KG1 (cell line): ENCODE measurements at places on chromosomes 4 and X.

GRCh38 chr4:168509786-168510185, 12.9 kb downstream of the PALLD start:
- no peak for DNase-seq

DNA sequence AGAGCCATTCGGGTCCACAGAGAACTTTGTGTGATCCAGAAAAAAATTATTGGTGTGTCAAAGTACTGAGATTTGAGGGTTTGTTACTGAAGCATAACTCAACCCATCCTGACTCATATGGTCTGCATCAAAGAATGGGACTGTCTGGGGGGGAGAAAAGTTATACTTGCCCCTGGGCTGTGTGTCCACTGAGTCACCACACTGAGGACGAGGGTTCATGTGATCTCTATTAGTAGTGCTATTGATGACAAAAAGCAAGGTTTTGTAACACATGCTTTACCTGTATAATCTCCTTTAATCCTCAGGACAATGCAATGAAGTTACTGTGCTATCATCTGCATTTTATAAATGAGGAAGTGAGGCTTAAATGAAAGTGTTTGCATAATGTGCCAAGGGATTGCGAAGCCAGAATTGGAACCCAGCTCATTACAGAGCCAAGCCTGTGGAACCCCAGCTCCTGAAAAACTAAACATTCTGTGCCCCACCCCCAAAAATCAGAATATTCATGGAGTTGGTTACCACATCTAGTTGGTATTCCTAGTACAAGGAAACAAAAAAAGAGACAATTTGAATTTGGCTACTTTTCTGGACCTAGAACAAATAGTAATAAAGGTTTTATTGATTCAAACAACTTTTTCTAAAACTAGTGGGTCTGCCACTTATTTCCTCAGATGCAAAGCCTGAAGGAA, 31.2 kb downstream of the CCDC149 start:
- DNase-seq: no peak

DNA sequence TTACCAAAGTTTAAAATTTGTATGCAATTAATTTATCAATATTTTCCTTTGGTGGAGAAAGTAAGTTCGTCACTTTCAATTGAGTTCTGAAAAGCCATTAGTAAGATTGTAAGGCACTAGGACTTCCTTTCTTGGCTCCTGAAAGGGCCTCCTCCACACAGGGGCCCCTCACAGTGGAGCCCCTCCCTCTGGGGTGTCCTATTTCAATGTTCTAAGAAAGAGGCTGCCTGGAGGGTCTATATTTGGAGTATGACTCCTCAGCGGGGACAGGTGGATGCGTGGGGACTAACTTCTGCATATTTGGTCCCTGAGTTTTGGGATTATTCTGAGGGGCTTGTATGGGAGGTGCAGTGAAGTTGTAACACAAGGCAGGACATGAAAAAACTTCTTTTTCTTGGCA, 1.6 kb upstream of the ARMCX4 start:
- DNase-seq: no peak

DNA sequence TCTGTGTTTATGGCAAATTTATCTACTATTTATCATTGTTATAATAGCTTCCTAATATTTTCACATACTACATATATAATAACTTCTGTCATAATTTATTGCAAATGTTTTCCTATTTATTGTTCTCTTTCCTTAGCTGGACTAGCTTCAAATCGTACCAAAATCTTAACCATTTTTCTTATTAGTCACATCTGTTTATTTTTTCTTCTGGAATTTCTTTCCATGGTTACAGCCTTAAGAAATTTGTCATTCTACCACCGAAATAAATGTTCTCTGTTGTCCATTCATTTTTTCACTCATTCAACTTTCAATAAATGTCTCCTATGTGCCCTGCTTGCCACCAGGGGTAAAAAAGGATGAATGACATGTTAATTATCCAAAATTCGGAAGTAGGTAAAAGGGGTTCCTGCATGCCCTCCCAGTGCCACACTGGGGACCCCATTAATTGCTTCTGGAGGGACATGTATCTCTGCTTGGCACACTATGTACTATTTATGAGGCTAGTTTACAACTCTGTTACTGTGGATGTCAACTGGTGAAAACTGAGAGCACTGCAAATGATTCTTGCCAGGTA, 182.1 kb downstream of the SH3KBP1 start:
- DNase-seq: no peak

GRCh38 chrX:117400005-117400404, 716.6 kb downstream of the KLHL13 start:
- no peak for DNase-seq

- no peak for DNase-seq
These were observed 5.6 kb upstream of the KLHL2 start for GRCh38 chr4:165201806-165202205.

- no peak for DNase-seq
These were observed 14.5 kb downstream of the FHDC1 start for GRCh38 chr4:152950402-152951274.

- DNase-seq: no peak
These were observed 280.2 kb downstream of the ADGRA3 start for GRCh38 chr4:22235698-22236097.

GRCh38 chrX:80513625-80514024, 93.4 kb downstream of the TENT5D start:
- no peak for DNase-seq

DNA sequence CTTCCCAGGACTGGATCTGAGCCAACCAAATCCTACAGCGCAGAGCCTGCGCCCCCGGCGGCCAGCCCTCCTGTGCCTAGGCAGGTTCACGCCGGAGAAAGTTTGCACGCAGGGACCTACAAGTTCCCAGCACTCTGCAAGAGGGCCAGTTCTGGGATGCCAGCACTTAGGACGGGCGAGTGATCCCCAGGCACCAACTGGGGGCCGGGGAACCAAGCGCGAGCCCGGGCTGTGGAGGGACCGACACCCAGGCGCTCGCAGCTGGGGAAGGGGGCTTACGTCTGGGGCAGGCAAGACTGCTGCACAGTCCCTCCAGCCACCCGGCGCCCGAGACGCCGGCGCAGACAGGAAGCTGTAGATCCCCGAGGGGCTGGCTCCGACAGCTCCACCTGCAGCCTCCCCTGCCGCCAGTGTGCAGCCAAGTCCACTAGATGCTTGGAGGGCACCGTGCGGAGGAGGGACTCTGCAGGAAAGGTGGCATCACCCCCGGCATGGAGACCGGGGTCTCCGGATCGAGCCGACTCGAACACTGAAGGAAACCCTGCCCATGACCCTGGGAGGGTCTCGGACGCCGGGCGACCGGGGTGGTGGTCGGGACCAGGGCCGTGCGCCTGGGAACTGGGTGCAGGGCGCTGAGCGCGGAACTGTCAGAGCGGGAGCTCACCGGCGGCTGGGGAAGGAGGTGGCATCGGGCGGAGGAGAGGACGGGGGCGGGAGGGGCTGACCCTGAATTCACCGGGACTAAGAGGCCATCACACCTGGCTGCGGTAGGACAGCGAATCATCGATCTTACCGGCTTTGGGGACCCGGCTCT, 566 bp downstream of the CORIN start:
- DNase-seq: no peak

- DNase-seq: no peak
These were observed 752 bp upstream of the FGF5 start for GRCh38 chr4:80265571-80266252.

DNA sequence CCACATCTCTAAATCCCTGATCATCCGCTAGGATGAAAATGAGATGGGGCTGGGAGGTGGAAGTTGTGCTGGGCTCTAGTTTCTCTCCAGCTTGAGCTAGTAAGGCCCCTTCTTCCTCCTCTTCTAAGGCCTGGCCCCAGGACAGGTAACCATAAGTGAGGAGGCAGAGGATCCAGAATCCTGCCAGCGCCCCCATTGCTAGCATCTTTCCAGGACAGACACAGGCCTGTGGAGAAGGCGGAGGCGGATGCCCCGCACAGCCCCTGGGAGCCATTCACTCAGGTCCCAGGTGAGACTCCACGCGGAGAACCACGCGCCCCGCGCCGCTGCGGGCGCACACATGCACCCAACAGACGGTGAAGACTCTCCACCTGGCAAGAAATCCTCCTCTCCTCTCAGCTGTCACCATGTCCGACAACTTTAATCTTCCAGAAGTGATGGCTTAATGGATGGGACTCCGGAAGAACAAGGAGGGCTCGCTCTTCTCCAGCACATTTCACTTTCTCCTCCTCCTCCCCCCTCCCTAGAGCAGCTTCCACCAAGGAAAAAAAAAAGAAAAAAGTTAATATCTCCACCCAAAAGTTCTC, 793 bp downstream of the ARSJ start:
- DNase-seq: no peak
